Stimulated activated CD4-positive, alpha-beta T cell treated with anti-CD3 and anti-CD28 coated beads, Interleukin-15, amount 100 ng/mL, for 24 hours (primary cell): ENCODE measurements at places on chromosomes 12 and 14.

GRCh38 chr12:11681207-11681606, 31.7 kb downstream of the ETV6 start:
- DNase-seq, result no peak

DNA sequence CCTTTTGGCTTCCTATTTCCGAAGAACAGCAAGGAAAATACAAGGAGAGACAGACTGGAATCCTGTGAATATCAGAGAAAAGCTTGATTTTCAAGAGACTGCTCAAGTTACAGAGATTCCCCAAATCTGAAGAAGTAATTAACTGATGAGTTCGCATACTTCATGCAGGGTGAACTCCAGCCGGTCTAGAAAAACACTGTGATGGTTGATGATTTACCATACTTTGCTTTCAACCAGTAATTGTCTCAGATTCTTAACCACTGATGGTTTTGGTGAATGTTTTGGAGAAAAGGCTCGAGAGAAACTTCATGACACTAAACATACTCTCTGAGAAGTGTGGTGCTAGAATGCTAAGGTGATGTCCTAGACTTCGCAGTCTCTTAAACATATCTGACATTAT, 4.4 kb upstream of the PLXNC1 start:
- no peak for DNase-seq

- DNase-seq, result no peak
Measured at GRCh38 chr14:62030387-62030786, 268.2 kb downstream of the SNAPC1 start.

- no peak for DNase-seq
Measured at GRCh38 chr12:14619741-14620501, 52.2 kb upstream of the PLBD1 start.

DNA sequence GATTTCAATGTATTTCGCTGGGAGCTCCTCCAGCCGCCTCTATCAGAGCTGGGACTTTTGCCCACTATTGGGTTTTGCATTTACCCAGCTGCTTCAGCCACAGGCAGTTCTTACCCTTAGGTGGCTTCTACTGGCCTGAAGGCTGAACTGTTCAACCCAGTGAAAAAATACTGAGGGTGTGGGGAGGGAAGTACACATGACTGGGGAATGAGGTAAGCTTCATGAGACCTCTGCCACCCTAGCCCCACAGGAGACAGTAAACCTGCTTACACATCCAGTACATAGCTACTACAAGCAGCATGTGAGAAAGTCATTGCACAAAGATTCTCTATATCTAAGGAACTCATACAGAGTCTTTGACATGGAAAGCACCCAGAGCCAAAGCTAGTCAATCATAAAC, 411.1 kb downstream of the SYT1 start:
- no peak for DNase-seq

DNA sequence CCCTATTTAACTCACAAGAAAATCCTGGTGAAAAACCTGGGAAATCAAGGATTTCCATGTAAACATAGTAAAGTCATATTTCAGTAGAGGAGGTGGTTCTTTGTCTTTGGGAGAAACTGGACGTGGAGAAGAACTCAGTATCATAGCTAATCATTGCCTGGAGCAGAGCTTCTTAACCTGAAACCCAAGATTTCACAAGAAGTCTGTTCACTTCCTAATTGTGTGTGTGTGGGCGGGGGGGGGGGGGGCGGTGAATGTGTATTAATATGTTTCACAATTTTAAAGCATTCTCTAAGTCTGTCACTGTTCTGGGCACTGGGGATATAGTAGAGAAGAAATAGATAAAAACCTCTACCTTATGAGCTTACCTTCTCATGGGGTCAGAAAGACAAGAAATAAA, 96.7 kb upstream of the PPP4R3A start:
- DNase-seq, result no peak

- DNase-seq, result no peak
Measured at GRCh38 chr12:46657453-46658411, 168.1 kb downstream of the SLC38A4 start.

- no peak for DNase-seq
Measured at GRCh38 chr14:36988568-36988967, 183.8 kb downstream of the SLC25A21 start.

- DNase-seq, result no peak
Measured at GRCh38 chr12:13390381-13390861, 193.9 kb downstream of the EMP1 start.

DNA sequence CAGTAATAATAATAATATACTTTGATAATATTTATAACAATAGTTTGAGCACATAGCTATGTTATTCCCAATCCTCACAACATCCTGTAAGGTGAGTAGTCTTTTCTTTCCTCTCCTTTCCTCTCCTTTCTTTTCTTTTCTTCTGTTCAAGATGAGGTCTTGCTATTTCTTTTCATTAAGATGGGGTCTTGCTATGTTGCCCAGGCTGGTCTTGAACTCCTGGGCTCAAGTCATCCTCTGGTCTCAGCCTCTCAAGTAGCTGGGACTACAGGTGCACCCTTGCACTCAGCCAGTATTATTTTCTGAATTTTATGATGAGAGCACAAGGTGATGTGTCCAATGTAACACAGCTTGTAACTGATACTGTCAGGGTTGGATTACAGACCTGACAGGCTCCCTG, 134.6 kb downstream of the OTOGL start:
- DNase-seq, result no peak

GRCh38 chr12:12387501-12387900, 30.6 kb downstream of the BORCS5 start:
- no peak for DNase-seq

- DNase-seq, result no peak
Measured at GRCh38 chr12:57575771-57576612, 15.0 kb upstream of the PIP4K2C start.

GRCh38 chr12:1925684-1926006, 7.2 kb upstream of the CACNA2D4 start:
- DNase-seq, result no peak

GRCh38 chr12:11830307-11830801, 180.9 kb downstream of the ETV6 start:
- no peak for DNase-seq

- DNase-seq, result no peak
Measured at GRCh38 chr12:53710091-53710490, 17.2 kb downstream of the CALCOCO1 start.

- DNase-seq, result no peak
Measured at GRCh38 chr12:12784911-12785814, at the start of gene APOLD1. TSS of gene APOLD1 (plus strand) at chr12:12785659. CDS start at chr12:12785692, 33 bp downstream.

DNA sequence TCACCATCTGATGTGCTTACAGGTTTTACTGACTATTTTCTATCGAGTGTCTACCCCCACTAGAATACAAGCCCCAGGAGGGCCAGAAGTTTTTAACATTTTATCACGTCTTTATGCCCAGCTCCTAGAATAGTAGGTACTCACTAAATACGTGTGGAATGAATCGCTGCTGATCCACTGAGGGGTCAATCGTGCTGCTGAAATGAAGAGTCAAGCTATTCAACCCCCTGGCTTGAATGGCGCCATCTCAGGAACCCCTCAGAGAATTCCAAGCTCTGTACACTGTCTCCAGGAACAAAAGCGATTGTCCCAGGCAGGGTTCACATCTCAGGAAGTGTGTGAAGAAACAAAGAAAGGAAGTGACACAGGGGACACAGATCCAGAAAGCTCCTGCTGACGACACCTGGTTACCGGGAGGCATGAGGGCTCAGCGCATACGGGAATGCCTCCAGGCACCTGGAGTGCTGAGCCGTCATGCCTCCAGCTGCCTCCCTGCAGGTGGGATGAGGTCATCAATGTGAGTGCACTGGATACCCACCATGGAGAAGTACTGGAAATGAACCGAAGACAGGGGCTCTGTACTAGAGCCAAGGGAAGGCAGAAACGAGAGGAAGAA, 45.6 kb downstream of the PITPNM2 start:
- no peak for DNase-seq

DNA sequence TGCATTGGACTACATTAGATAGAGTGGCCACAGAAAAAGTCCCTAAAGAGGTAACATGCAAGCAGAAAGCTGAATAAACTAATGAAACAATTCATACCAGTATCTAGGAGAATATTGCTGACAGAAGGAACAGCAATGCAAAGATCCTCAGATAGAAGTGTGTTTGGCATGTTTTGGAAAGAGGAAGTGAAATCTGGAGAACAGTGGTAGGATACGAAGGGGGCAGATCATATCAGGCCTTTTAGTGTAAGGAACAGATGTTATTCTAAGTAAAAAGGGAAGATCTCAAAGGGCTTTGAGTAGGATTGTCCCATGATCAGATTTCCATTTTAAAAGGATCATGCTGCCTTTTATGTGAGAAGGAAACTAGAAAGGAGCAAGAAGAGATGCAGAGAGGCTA, 342.9 kb downstream of the PAWR start:
- DNase-seq, result no peak

DNA sequence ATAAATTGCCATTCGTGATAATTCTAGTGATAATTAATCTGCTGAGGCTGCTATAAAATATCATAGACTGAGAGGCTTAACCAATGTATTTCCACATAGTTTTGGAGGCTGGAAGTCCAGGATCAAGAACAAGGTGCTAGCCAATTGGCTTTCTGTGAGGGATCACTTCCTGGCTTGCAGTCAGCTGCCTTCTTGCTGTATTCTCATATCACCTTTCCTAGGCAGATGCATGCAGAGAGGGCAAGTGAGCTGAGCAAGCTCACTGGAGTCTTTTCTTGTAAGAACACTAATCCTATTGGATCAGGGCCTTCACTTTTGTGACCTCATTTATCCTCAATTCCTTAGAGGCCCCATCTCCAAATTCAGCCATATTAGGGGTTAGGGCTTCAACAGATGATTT, 640.7 kb downstream of the DIO2 start:
- DNase-seq, result no peak

GRCh38 chr14:101111620-101112290, 208.2 kb upstream of the RTL1 start:
- DNase-seq, result no peak

- DNase-seq, result no peak
Measured at GRCh38 chr12:29402437-29402836, 21.5 kb upstream of the ERGIC2 start.

DNA sequence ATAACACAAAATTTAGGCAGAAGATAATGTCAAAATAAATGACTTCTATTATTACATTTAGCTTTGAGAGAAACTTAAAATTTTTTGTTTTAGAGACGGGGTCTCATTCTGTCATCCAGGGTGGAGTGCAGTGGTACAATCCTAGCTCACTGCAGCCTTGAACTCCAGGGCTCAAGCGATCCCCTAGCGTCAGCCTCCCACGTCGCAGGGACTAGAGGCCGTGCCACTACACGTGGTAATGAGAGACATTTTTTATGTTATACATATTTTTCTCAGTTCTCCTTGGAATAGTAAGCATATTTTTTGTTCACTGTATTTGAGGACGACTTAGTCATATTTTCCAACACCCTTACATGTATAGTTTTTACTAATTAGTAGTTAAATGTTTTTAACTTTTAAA, 21.5 kb upstream of the NUDT4 start:
- no peak for DNase-seq

DNA sequence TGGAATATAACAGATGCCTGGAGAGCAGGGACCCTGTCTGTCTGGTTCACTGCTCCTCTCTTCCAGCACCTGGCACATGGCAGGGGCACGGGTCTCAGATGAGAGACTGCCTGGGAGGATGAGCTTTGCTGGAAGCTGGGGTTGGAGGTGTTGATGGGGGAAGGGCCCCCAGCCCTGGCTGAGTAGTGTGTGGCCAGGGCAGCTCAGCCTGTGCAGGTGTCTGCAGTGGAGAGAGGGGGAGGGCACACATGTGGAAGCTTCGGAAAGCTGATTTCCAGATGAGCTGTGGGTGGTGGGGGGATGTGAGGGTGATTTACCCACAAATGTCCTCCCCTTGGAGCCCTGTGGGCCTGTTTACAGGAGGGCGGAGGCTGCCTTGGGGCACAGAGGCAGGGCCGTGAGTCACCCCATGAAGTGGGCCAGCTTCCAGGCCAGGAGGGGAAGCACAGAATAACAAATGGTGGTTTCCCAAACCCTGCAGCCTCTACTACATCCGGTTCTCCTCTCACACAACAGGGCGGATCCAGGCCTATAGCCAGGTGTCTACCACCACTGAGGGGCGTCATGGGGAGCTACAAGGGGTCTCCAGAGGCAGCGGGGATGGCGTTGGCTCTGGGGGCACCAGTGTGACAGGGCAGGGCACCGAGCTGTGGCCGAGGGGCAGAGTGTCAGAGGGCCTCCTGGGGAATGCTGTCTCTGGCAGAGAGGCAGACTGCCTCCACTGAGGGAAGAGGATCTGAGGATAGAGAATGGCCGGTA, 11.0 kb downstream of the KRT7 start:
- peak; percentile 82 for DNase-seq

DNA sequence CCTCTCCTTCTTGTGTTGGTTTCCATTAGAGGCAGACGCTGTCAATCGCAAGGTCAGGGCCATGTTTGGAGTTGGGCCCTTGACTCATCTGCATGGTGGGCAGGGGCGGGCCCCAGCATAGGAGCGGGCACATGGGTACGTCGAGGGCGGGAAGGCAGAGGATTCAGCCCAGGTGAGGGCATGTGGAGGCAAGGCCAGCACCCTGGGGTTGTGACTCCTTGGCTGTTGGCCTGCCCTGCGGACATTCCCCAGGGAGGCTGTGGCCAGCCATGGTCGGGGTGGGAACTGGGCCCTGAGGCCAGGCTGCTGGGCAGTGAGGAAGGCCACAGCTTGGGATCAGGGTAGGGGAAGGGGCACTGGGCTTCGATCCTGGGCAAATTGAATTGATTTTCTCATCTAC, 10.3 kb downstream of the RPS6KL1 start:
- no peak for DNase-seq

- no peak for DNase-seq
Measured at GRCh38 chr14:74949859-74950573, 5.4 kb downstream of the PGF start.

DNA sequence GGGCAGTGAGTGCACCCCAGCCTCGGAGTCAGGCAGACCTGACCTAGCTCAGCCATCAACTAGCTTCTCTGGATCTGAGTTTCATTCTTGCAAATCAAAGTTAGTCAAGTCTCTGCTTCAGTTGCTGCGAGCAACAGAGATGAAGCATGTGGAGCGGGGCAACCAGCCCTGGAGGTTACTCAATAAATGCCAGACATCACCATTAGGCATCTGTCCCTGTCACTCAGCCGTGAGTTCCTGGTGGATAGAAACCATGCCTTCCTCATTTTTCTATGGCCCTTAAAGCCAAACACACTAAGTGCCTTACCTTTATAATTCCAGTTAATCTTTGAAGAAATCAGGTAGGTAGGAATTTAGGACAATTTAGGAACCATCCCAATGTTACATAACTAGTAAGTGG, 19.3 kb downstream of the RFX4 start:
- no peak for DNase-seq

DNA sequence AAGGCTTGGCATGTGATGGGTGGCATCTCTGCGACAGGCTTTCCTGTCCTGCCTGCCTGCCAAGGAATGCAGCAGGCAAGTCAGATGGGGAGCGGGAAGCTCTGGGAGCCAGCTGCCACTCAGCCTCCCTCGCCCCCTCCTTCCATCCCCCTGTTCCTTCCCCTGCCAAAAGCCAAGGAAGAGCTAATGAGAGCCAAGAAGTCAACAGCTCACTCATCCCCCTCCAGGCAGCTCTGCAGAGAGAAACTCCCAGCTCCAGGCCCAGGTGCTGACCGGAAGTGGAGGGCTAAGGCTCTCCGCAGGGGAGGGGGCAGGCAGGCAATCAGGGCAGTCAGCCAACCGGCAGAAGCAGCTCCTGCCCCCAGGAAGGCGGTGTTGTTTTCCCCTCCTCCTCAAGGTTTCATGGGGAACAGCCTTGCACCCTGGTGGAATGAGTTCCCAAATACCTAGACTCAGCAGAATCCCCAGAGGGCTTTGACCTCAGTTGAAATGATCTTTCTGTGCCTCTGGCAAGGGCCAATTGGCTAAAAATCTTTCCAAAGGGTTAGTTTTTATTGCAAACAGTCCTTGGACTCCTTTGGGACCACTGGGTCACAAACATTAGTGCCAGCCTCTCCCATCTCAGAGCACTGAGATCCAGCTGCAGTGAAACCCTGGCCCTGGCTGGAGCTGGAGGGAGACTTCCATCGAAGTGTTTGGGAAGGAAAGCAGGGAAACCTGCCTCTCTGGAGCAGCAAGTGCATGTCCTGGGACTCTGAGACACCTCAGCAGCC, 349.1 kb downstream of the DPF3 start:
- DNase-seq, result no peak
